ENCODE measurements at places on chromosomes 3 and 15.

DNA sequence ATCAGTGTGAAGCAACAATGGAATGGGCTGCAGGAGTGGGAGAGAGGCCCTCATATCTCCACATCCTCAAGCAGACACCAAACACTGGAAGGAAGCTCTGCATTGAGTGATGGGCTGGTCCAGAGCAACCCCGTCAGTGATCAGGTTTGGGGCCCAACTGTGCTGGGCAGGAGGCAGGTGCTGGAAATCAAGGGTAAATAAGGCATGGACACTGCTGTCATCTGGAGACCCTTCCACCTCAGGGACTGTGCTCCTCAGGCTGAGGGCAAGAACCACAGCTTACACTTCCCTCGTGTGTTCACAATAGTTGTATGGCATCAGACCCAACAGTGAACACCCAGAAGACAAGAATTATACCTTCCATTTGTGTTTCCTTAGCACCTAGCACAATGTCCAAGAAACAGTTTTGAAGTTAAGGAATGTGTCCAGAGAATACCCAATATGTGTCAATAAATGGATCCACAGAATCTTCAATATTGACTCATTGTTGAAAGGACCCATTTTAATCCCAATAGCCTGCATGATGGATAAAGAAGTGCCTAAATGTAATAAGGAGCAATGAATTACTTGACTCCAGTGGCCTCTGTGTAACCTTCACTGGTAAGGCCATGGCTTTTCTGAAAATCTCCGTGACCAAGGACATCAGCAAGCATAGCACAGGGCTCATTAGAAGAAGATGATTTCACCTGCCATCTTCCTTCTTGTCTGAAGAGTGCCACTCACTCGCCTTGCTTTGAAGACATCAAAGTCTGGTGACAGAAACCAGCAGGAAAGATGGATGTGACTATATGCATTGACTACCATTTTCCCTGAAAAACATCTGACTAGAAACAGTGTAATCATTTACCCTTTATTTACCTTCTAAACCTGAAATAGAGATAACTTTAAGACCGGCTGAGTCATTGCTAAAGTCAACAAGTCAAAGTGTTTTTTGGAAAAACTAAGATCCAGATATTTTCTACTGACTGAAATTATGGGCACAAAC is 7.0 kb upstream of the AHSG start:
- DNase-seq = no peak

- no peak for DNase-seq
Measured at GRCh38 chr3:60631509-60631908, 619.7 kb downstream of the FHIT start.

GRCh38 chr3:142947799-142948575 is 15.5 kb downstream of the PAQR9 start:
- DNase-seq = no peak

- DNase-seq = no peak
Measured at GRCh38 chr3:50617911-50618481, 1.0 kb downstream of the MAPKAPK3 start.

GRCh38 chr15:98123834-98124233 is 163.3 kb downstream of the ARRDC4 start:
- DNase-seq = no peak

DNA sequence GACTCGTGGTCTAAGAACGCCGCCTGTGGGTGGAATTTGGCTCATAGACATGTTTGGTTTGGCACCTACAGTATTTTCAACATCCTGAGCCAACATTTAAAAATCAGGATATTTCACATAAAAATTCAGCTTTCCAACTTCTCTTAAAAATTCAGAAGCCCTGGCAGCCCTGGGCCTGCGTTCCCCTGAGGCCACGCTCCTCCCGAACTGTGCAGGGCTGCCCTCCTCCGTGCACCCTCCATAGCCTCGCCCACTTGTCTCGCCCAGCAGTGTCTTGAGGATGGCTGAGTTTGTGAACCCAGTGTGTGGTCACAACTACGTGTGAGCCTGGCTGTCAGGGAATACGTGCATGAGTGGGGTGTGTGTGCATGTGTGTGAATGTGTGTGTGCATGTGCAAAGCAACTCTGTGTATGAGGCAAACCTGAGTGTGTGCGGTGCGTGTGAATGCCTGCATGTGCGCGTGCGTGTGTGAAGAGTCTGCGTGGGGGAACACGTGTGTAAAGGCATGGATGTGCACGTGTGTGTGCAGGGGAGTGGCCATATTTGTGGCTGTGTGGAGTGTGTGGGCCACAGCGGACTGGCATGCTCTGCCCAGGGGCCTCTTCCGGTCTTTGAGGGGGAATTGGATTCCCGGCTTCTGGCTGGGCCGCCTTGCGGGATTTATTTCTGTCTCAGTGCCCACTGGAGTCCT is 30.9 kb downstream of the PTH1R start:
- no peak for DNase-seq

GRCh38 chr3:32890420-32891276 is 60.8 kb upstream of the CCR4 start:
- DNase-seq = no peak

DNA sequence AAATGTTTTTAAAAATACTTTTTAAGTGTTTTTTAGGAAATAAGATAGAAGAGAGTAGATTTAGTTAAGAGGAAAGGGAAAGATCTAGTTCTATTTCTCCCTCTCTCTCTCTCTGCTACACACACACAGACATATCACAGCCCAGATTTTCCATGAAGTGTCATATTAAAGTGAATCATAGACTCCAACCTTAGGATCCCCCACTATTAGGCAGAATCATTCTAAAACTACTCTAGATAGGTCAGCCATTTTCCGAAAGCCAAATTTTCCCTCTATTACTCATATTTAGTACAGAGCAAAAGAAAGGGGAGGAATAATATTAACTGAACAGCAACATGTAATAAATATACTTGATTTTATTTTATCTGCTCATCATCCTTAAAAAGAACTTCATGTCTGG is 45.1 kb upstream of the RSL24D1 start:
- no peak for DNase-seq

DNA sequence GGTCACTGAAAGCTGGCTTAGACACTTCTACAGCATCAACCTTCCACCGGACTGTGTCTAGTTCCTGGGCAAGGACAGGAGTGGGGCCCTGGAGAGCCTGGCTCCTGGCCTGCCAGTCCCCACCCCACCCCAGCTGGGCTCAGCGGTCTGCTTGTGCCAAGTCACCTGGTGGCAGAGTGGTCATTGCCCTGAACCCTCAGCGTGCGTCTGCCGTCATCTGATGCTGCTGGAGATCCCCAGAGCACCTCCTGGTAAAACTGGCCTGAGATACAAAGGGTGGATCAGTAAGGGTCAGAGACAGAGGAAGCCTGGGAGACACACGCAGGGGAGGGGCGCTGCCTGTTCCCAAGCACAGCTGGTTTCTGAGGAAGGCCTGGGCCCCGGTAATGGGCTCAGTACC is 16.7 kb downstream of the ITIH4 start:
- DNase-seq = no peak

- DNase-seq = no peak
Measured at GRCh38 chr3:27509376-27509775, 25.2 kb upstream of the SLC4A7 start.

GRCh38 chr3:185632996-185633395 is 46.9 kb downstream of the SENP2 start:
- no peak for DNase-seq

DNA sequence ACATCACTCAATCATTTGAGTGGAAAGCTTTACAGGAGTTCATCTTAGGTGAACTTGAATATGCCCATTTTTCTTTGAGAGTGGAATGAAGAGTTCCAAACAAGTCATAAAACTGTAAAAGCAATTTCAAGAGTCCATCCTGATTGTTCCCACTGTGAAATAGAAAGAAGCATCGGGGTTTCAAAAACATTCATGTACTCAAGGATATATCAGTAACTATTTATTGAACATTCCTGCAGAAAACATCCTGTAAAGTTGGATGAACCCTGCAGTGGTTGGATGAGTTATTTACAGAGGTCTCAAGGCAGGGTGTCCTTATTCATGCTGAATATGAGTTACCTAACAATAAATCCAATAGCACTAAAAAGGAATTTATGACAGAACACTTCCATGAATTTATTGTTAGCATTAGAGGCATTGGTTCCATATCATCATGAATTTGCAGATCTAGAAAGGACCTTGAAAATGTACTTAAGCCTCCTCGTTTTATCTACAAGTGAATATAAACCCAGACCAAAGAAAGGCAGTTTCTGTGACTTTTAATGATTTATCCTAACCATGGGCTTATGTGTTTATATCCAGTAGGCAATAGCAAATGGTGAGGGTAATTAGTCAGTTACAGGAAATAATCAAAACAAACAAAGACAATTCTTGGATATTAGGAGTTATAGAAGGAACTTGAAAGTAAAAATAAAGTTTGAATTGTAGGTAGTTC is 361.9 kb upstream of the KCNMB2 start:
- no peak for DNase-seq

DNA sequence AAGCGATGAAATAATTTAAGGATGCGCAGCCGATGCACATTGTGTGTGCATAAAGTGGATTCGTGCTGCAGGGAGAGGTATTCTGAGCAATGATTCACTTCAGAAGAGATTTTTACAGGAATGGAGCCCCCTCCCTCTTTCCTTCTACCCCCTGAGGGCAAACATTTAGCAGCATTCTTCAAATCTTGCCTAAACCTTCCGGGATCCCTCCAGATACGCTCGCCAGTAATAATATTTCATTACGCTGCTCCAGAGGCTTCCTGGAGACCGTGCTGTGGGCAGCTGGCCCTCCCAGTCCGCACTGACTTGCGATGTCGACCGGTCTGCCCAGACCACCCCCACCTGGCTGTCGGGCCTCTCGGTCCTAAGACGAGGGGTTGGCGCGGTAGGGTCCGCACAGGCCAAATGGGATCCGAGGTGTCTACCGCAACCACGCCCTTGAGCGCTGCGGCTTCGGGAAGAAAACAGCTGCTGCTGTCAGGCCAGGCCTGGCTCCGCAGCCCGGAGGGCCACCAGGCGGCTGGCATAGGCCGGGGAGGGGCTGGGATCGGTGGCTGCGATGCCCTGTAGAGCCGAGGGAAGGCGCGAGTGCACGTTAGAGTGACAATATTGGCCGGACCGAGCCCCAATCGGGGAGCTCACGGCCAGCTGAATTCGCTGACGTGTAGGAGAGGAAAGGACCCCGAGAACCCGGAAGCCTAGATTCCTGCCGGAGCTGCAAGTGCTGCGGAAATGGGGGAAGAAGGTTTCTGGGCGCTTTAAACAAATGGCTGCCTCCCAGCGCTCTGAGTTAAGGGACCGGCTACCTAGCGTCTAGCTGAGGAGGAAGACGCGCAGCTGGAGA is 14.3 kb downstream of the ZIC4 start:
- no peak for DNase-seq

- DNase-seq = no peak
Measured at GRCh38 chr15:92810418-92811138, 89.5 kb upstream of the CHD2 start.

DNA sequence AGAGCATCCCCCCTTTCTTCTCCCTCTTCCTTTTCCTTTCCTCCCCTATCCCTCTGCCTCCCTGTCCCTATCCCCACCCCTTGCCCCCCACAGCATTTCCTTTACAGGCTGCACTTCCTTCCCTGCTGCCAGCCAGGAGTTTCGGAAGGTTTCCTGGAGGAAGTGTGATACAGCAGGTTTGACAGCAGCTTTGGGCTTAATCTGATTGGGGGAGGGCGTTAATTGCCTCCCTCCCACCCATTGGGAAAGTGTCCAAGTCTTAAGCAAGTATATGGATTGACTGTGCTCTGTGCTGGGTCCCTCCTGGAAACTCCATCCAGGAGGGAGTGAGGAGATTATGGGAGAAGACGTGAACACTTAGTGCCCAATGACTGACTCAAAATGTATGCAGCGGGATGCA is 1.8 kb downstream of the SCAMP5 start:
- DNase-seq = no peak

GRCh38 chr3:120469440-120469839 is 18.6 kb upstream of the FSTL1 start:
- no peak for DNase-seq

GRCh38 chr15:47300596-47300995 is 416.7 kb upstream of the SEMA6D start:
- DNase-seq = no peak

DNA sequence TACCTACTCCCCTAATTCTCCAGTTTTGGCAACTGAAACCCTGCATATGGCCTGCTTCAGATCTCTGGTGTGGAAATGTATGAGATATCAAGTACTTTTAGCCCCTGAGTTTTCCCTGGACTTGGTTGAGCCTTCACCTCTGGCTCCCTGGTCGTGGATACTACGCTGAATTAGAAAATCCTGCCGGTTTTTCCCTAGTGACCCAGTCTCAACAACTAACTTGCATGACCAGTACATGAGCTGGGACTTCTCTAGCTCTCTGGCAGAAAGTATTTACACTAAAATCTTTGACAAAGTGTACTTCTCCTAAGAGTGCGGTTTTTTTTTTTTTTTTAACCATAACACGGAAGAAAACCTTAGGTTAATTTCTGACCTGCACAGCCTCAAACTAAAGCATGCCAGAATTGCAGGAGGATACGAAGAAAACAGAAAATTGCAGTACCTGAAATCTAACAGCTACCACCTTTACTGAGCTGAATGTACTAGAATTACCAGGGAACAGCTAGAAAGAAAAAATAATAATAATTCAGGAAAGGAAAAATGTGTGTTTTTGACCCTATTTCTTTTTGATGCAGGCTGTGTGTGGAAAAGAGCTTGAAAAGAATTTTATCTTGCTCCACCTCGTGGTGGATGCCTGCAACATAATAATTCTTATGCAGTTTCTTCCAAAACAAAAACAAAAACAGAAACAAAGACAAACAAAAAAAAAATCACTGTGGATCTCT is 165.6 kb downstream of the GMNC start:
- no peak for DNase-seq

DNA sequence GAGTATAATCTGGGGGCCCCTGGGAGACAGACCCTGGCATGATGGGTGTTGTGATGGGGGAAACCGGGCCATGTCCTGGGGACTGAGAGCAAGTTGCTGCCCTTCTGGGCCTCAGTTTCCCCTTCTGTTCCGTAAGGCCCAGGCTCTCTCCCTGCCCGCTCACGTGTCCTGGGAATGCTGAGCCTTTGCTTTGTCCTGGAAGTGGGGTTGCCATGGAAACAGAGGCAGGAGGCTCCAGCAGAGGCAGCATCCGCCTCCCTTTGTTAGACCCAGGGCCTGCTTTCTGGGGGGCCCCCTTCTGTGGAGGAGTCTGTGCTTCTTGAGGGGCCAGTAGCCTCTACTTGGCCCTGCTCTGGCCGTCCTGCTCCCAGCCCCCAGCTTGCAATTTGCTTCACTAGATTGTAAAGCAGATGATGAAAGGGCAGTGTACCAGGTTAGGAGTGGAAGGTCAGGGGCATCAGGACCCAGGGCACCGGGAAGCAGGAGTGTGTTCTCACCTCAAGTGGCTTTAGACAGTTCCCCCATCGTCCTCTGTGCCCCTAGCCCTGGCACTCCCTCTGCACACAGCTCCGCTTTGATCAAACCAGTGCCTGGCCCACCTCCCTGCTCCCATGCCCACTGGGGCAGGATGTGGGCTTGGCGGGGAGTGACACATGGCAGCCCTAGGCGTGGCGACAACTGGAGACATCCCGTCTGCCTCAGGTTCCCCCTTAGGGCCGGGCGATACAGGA is 105.6 kb downstream of the FBLN2 start:
- DNase-seq = no peak

- DNase-seq = no peak
Measured at GRCh38 chr3:141216975-141217374, 14.7 kb upstream of the PXYLP1 start.
